Activated CD4-positive, alpha-beta memory T cell treated with anti-CD3 and anti-CD28 coated beads, Interleukin-2, amount 10 ng/mL, durations not matched to agents 7 days and 5 days (primary cell): ENCODE measurements at places on chromosomes 16 and 17. TPM values are rescaled to one million over a fixed set of nuclear protein-coding genes. Genes with fewer than 3 reads are reported as not detected.

KRT27 gene
- not detected for total RNA-seq

SNX20 gene
- 97.7 TPM for total RNA-seq

JUP gene
- total RNA-seq = 0.35 TPM

- peaks cover 35% of the 10 kb centered on the region for H3K27me3 ChIP-seq
- peaks cover 2% of the 10 kb centered on the region for H3K4me1 ChIP-seq
- no peak for DNase-seq
- H3K27ac ChIP-seq = no peak within 1 kb of the TSS
Measured at GRCh38 chr17:2749058-2749783, at the start of gene CCDC92B. TSS of gene CCDC92B (minus strand) at chr17:2749652. CDS start at chr17:2735145, 14,507 bp downstream.

- H3K4me3 ChIP-seq = no peak overlapping the region
- H3K4me1 ChIP-seq = peaks cover 25% of the 10 kb centered on the region
- H3K27me3 ChIP-seq = peaks cover 1% of the 10 kb centered on the region
- H3K27ac ChIP-seq = no peak overlapping the region
- H3K36me3 ChIP-seq = no peaks in the 10 kb centered on the region
- no peak for DNase-seq
Measured at GRCh38 chr17:64398320-64398719, 7.7 kb upstream of the PECAM1 start.

GRCh38 chr16:22010902-22011301, 3.0 kb downstream of the MOSMO start:
- no peak overlapping the region for H3K4me3 ChIP-seq
- H3K4me1 ChIP-seq = peaks cover 43% of the 10 kb centered on the region
- no peak overlapping the region for H3K27ac ChIP-seq
- no peaks in the 10 kb centered on the region for H3K27me3 ChIP-seq
- H3K36me3 ChIP-seq = peaks cover 5% of the 10 kb centered on the region

GRCh38 chr17:75848523-75849278, 4.5 kb upstream of the UNC13D start:
- no peaks in the 10 kb centered on the region for H3K27me3 ChIP-seq
- peak overlapping the region; percentile 54 for H3K27ac ChIP-seq
- H3K4me3 ChIP-seq = no peak overlapping the region
- DNase-seq = peak; percentile 83

GRCh38 chr17:64786337-64786736, 124.2 kb upstream of the SMURF2 start:
- no peak overlapping the region for H3K27ac ChIP-seq
- H3K27me3 ChIP-seq = no peaks in the 10 kb centered on the region
- peaks cover 16% of the 10 kb centered on the region for H3K36me3 ChIP-seq
- H3K4me1 ChIP-seq = peaks cover 20% of the 10 kb centered on the region
- no peak overlapping the region for H3K4me3 ChIP-seq

DNA sequence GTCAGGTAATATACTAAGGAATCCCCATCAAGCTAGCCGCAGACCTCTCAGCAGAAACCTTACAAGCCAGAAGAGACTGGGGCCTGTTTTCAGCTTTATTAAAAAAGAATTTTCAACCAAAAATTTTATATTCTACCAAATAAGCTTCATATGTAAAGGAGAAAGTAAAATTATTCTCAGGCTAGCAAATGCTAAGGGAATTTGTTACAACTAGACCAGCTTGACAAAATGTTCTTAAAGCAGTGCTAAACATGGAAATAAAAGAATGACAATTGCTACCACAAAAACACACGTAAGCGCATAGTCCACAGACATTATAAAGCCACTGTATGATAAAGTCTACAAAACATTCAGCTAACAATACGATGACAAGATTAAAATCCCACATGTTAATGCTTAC, 449.4 kb upstream of the MON1B start:
- no peak overlapping the region for H3K27ac ChIP-seq
- DNase-seq = no peak
- H3K27me3 ChIP-seq = no peaks in the 10 kb centered on the region
- H3K4me3 ChIP-seq = no peak overlapping the region

GRCh38 chr17:44792276-44792675, 33.5 kb downstream of the ADAM11 start:
- H3K27ac ChIP-seq = no peak overlapping the region
- DNase-seq = no peak
- no peak overlapping the region for H3K4me3 ChIP-seq
- H3K36me3 ChIP-seq = no peaks in the 10 kb centered on the region
- H3K27me3 ChIP-seq = peaks cover 4% of the 10 kb centered on the region
- peaks cover 4% of the 10 kb centered on the region for H3K4me1 ChIP-seq

- H3K4me1 ChIP-seq = peaks cover 5% of the 10 kb centered on the region
- DNase-seq = no peak
- H3K27ac ChIP-seq = no peak overlapping the region
- peaks cover 35% of the 10 kb centered on the region for H3K36me3 ChIP-seq
- no peaks in the 10 kb centered on the region for H3K27me3 ChIP-seq
Measured at GRCh38 chr17:82608816-82609215, 39.4 kb downstream of the WDR45B start.

GRCh38 chr16:11099672-11100205, 155.4 kb downstream of the CLEC16A start:
- peaks cover 84% of the 10 kb centered on the region for H3K4me1 ChIP-seq
- H3K36me3 ChIP-seq = peaks cover 44% of the 10 kb centered on the region
- H3K27ac ChIP-seq = peak overlapping the region; percentile 91
- no peak for DNase-seq
- no peaks in the 10 kb centered on the region for H3K27me3 ChIP-seq
- peak overlapping the region; percentile 34 for H3K4me3 ChIP-seq

GRCh38 chr17:78667741-78668640, 90.8 kb upstream of the DNAH17 start:
- no peak for DNase-seq
- H3K4me1 ChIP-seq = peaks cover 49% of the 10 kb centered on the region
- peak overlapping the region; percentile 32 for H3K27ac ChIP-seq
- H3K4me3 ChIP-seq = no peak overlapping the region
- H3K36me3 ChIP-seq = peaks cover 60% of the 10 kb centered on the region
- no peaks in the 10 kb centered on the region for H3K27me3 ChIP-seq

DNA sequence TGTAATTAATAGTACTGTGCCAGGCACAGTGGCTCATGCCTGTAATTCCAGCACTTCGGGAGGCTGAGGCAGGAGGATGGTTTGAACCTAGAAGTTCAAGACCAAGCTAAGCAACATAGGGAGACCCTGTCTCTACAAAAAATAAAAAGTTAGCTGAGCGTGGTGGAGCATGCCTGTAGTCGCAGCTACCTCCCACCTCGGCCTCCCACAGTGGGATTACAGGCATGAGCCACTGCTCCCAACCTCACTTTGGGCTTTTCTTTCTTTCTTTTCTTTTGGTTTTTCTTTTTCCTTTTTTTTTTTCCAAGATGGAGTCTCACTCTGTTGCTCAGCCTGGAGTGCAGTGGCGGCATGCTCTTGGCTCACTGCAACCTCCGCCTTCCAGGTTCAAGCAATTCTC, 137.8 kb downstream of the MRM1 start:
- no peak overlapping the region for H3K27ac ChIP-seq
- no peak for DNase-seq
- no peaks in the 10 kb centered on the region for H3K4me1 ChIP-seq
- no peak overlapping the region for H3K4me3 ChIP-seq
- peaks cover 16% of the 10 kb centered on the region for H3K27me3 ChIP-seq

- H3K27ac ChIP-seq = no peak overlapping the region
- H3K4me3 ChIP-seq = no peak overlapping the region
- DNase-seq = no peak
- peaks cover 29% of the 10 kb centered on the region for H3K27me3 ChIP-seq
Measured at GRCh38 chr16:1913327-1914083, 4.7 kb downstream of the HS3ST6 start.

DNA sequence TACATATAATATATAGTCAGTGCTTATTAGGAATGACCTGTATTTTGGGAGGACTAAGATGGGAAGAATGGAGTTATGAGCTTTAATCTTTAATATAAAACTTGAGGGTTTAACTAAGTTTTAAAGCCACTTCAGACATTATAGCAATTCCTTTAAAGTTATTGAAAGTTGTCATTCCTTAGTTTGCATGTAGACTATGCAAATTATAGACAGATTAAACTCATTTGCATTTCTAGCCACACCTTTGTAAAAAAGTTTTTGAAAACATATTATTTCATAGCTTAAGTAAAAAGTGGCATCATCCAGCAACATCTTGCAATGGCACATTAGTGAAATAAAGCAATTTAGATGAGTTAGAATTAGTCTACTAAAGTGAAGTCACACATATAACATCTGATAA, 49.8 kb downstream of the C17orf58 start:
- H3K4me3 ChIP-seq = no peak overlapping the region
- DNase-seq = no peak
- no peaks in the 10 kb centered on the region for H3K27me3 ChIP-seq
- peaks cover 55% of the 10 kb centered on the region for H3K36me3 ChIP-seq
- no peaks in the 10 kb centered on the region for H3K4me1 ChIP-seq
- no peak overlapping the region for H3K27ac ChIP-seq

DNA sequence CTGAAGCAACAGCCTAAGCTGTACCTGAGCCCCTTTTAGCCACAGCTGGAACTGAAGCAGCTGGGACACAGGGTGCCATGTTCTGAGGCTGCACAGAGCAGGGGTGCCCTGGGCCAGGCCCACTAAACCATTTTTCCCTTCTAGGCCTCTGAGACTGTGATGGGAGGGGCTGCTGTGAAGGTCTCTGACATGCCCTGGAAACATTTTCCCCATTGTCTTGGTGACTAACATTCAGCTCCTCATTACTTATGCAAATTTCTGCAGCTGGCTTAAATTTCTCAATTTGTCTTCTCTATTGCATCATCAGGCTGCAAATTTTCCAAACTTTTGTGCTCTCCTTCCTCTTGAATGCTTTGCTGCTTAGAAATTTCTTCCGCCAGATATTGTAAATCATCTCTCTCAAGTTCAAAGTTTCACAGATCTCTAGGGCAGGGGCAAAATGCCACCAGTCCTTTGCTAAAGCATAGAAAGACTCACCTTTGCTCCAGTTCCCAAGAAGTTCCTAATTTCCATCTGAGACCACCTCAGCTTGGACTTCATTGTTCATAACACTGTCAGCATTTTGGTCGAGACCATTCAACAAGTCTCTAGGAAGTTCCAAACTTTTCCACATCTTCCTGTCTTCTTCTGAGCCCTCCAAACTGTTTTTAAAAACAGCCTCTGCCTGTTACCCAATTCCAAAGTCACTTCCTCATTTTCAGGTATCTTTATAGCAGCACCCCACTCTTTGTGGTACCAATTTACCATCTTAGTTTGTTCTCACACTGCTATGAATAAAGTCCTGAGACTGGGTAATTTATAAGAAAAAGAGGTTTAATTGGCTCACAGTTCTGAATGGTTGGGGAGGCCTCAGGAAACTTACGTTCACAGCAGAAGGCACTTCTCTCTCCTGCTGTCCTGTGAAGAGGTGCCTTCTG, 49.8 kb downstream of the TMEM100 start:
- peaks cover 17% of the 10 kb centered on the region for H3K27me3 ChIP-seq
- no peaks in the 10 kb centered on the region for H3K36me3 ChIP-seq
- no peak for DNase-seq
- H3K4me3 ChIP-seq = no peak overlapping the region
- no peak overlapping the region for H3K27ac ChIP-seq

GRCh38 chr16:62665269-62665668, 629.0 kb upstream of the CDH8 start:
- no peaks in the 10 kb centered on the region for H3K4me1 ChIP-seq
- H3K36me3 ChIP-seq = no peaks in the 10 kb centered on the region
- no peaks in the 10 kb centered on the region for H3K27me3 ChIP-seq
- no peak for DNase-seq

DNA sequence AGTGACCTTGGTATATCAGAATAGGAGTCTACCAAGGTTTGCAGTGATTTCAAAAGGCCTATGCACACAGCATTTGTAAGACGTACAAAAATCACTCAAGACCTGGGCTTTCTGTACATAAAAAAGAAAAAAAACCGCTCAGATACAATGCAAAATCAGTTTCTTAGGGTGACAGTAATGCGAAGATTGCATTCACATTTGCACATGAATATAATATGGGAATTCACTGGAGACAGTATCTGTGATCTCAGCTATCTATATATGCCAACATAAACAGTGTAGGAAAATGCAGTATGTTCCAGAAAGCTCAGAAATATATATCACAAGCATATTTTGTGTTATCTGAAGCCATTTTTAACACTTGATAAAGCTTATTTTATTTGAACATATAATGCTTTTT, 176.4 kb upstream of the MYOCD start:
- no peak overlapping the region for H3K4me3 ChIP-seq
- H3K27me3 ChIP-seq = no peaks in the 10 kb centered on the region
- H3K36me3 ChIP-seq = no peaks in the 10 kb centered on the region
- H3K27ac ChIP-seq = no peak overlapping the region
- DNase-seq = no peak

DNA sequence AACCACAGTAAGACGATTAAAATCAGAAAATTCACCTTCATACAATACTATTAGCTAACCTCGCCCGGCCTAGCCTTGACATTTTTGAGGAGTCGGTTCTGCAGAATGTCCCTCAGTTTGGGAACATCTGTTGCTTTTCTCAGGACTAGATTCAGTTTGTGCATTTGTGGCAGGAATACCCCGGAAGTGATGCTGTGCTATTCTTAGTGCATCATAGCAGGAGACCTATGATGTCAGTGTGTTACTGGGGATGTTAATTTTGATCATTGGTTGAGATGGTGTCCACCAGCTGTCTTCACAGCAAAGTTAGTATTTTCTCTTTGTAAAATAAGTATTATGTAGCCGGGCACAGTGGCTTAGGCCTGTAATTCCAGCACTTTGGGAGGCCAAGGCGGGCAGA, 21.5 kb upstream of the HELZ start:
- H3K36me3 ChIP-seq = no peaks in the 10 kb centered on the region
- no peak overlapping the region for H3K4me3 ChIP-seq

GRCh38 chr17:31388770-31389656, 2.5 kb upstream of the RAB11FIP4 start:
- peak; percentile 46 for DNase-seq
- H3K27me3 ChIP-seq = peaks cover 41% of the 10 kb centered on the region

DNA sequence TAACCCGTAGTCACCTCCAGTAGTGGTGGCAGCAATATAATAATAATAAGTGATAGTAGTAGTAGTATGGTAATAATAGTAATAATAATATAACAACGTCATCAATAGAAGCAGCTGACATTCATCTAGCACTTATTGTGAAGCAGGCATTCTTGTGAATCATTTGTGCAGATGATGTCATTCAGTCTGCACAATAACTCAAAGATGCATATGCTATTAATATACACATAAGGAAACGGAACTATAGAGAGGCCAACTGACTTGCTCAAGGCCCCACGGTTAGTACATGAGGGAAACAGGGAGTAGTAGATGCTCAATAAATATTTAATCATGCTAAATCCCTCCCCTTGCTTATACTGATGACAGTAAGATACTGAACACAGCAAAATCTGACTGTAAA, 35.4 kb upstream of the GAN start:
- no peak overlapping the region for H3K4me3 ChIP-seq
- DNase-seq = no peak
- no peaks in the 10 kb centered on the region for H3K4me1 ChIP-seq
- peaks cover 1% of the 10 kb centered on the region for H3K27me3 ChIP-seq
- no peak overlapping the region for H3K27ac ChIP-seq
- no peaks in the 10 kb centered on the region for H3K36me3 ChIP-seq

- H3K27me3 ChIP-seq = no peaks in the 10 kb centered on the region
- H3K27ac ChIP-seq = peak overlapping the region; percentile 99
- H3K4me1 ChIP-seq = peaks cover 89% of the 10 kb centered on the region
- DNase-seq = peak; percentile 44
Measured at GRCh38 chr16:17368951-17369350, 101.8 kb downstream of the XYLT1 start.

- H3K36me3 ChIP-seq = peaks cover 40% of the 10 kb centered on the region
- peak overlapping the region; percentile 57 for H3K27ac ChIP-seq
- no peaks in the 10 kb centered on the region for H3K27me3 ChIP-seq
- H3K4me3 ChIP-seq = no peak overlapping the region
Measured at GRCh38 chr17:7912927-7913524, 3.1 kb downstream of the RNF227 start.

GRCh38 chr17:81888105-81888987, 3.0 kb downstream of the ALYREF start:
- H3K27me3 ChIP-seq = no peaks in the 10 kb centered on the region
- DNase-seq = no peak
- H3K27ac ChIP-seq = peak overlapping the region; percentile 68
- peaks cover 42% of the 10 kb centered on the region for H3K4me1 ChIP-seq
- peak overlapping the region; percentile 87 for H3K4me3 ChIP-seq
- peaks cover 57% of the 10 kb centered on the region for H3K36me3 ChIP-seq
